Breast epithelium (tissue), 4 donors: ENCODE measurements at places on chromosomes 1 and 21.

DNA sequence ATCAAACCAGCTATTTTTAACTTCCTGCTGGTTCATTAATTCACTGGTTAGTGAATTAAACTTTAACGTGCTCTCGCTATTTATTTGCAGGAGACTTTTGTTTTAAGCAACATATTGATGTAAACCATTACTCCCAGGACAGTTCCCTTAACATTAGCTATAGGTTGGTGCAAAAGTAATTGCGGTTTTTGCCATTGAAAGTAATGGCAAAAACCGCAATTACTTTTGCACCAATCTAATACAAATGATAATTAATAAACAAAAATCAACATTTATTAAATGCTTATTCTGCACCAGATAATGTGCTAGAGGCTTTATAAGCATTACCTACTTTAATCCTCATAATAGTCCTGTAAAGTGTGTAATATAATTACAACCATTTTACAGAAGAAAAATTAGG, 176.5 kb downstream of the NPHP4 start:
- DNase-seq, result no peak

- DNase-seq, result no peak
Measured at GRCh38 chr1:210293171-210293607, 35.5 kb upstream of the HHAT start.

DNA sequence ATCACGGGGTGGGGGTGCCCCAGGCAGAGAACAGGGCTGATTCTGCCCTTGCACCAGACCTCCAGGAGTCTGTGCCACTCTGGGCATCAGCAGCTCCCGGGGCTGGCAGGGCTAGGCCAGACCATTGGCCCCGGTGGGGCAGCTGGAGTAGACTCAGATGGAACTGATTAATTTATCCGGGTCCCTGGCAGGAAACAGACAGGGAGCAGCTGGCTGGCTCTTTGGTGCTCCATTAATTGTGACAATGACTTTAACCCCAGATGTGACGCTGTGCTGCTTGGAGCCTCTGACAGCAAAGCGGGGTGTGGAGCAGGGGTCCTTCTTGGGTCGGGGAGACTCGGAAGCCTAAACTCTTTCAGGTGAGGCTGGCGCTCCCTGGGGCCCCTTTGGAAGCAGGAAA, 9.5 kb downstream of the EPHA8 start:
- DNase-seq, result no peak

DNA sequence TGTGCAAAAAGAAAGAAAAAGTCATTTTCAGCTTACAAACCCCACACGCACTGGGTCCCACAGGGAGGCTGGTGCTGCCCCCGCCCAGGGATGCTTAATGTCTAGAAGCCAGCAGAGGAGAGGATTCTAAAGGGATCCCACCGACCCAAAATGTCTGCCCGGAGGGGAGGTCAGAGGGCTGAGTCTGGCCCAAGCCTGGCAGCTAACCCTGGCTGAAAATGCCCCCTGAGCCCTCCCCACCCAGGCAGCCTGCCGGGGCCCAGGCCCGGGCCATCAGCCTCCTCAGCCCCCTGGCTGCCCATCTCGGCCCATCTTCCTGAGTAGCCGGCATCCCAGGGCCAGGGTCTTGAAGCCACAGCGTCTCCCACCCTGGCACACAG, 33.5 kb downstream of the ACOT7 start:
- no peak for DNase-seq

DNA sequence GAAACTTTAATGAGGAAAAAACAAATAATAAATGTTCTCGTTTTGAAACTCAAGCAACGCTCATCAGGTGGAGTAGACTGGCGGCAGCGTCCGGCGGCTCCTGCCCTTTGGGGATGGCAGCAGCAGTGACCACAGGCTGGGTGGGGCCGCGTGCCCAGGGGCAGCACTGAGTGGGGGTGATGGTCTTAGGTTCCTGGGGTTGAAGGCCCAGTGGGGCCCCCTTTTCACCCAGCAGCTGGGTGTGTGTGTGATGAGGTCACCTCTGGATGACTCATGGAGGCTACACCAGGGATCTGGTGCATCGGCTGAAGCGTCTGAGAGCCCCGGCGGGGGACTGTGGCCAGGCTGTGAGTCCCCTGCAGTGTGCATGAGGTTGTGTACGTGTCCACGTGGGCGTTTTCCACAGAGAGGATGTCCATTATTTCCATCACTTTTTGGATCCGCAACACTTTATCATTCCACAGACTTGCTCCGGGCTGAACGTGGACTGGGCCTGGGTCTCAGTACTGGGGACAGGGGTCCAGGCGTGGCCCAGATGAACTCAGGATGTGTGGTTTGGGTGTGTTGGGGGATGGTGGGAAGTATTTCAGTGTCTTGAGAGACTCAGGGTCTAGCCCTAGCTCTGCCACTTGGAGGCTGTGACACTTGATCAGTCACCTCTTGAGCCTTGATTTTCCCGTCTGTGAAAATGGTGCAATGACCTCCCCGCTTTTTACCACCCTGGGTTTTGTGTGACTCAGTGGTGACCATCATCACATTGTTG, 25.6 kb downstream of the LDLRAP1 start:
- DNase-seq, result peak; percentile 46

- DNase-seq, result no peak
Measured at GRCh38 chr1:161335796-161336195, 21.6 kb downstream of the SDHC start.

GRCh38 chr21:15688809-15689208, 41.0 kb upstream of the USP25 start:
- no peak for DNase-seq

DNA sequence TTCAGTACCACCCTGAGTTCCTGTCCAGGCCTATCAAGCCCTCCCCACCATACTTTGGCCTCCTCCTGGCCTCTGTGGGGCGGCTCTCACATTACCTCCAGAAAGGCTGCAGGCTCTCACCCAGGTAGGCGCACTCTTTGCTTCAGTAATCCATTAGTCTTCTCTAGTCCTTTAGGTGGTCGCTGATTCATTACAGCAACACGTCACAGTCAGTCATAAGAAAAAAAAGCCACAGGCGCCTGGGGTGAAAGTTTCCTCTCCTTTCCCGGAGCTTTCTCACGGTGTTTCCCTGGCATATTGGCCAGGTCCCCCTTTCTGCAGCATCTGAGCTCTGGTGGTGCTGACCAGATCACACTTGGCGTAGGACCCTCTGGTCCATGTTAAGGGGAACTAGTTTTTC, 12.1 kb downstream of the SLFNL1 start:
- no peak for DNase-seq

DNA sequence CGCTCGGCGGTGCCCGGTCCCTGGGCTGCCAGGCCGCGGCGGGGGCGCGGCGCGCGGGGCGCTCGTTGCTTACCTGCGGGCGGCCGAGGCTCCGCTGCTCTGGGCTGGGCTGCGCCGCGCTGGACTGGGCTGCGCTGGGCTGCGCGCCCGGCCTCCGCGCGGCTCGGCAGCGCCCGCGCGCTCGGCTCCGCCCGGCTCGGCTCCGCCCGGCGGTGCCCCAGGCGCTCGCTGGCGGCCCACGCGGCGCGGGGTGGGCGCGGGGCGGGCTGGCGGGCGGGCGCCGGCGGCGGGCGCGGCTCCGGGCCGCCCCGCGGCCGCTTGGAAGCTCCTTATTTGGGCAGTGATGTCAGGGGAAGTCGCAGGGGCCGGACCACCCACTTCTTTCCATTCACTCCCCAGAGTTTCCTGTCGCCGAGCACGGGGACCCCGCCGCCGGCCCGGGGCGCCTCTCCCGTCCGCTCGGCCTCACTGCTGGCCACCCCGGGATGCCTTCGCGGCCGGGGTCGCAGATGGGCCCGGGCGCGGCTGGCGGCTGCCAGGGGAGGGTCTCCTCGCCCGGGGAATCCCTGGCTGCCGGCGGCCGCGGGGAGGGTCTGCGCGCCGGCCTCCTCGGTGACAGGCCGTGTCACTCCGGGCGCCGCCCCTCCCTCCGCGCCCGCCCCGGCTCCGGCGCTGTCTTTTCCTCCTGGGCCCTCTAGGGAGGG, 177.7 kb upstream of the EDN2 start:
- peak; percentile 74 for DNase-seq

DNA sequence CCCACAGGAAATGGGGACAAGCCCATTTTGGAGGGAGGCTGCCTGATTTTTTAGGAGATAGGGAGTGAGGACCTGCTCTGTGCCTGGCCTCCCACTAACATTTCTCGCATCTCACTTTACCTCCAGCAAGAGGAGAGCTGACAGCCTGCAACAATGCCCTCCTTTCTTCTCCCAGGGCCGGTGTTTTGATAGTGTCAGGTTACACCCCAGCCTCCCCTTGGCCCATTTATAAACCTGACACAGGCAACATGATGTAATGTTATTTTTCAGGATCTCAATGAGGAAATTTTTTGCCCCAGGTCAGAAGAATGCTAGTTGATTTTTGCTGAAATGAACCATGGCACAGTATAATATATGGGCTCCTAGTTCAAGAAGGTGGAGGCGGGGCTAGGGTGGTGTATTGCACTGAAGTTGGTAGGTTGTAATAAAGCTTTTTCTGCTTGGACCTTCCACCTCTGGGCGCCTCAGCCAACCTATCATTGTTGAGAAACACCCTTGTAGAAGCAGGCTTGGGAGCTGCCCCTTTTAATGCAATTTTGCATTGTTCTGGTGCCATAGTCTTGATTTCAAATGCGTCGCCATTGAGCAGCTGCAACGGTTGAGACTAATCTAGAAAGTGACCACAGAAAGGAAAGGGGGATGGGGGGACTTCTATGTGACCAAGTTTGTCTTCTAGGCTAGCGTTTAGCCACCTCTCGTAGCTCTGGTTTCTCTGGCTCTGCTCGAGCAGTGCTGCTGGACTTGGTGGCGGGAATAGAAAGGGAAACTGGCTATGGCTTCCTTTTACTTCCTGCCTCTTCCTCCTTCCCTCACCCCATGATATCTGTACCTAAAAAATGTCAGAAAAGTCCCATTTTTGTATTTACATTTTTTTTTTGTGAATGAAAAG, 53.0 kb downstream of the PBX1 start:
- DNase-seq, result peak; percentile 64

- DNase-seq, result peak; percentile 73
Measured at GRCh38 chr1:3543076-3544039, 68.0 kb downstream of the MEGF6 start.

DNA sequence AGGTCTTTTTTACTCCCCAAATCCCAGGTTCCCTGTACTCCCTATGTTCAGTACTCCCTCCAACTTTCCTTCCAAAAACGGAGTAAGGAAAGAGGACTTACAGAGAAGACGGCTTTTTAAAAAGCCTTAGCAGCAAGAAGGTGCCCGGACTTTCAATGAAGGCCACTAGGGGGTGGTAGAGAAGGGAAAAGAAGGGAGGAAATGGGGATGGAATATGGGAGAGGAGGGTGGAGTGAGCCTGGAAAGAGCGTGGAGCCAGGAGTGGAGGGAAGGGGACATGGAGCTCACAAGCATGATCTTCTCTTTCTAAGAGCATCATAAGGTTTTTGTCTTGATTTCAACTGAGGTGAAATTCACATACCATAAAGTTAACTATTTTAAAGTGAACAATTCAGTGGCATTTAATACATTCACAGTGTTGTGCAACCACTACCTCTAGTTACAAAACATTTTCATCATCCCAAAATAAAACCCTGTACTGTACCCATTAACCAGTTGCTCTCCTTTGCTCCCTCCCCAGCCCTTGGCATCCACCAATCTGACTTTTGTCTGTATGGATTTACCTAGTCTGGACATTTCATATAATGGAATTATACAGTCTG, 129.9 kb downstream of the ZNF281 start:
- no peak for DNase-seq

DNA sequence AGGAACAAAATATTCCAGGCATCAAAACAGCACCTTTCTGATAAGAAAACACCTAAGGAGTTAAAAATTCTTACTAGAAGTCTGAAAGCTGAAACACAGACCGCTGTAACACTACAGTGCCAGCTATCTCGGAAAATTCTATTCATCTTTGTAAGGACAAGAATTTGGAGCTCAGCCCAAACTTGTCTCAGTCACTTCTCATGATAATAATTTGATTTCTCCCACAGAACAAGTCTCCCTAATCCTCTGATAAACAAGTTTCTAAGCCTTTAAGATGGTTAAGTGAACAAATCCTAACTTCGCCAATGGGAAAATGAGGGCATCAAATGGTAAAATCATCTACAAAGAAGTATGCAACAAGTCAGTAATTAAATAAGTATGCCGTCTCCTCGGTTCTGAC, 59.9 kb downstream of the SIPA1L2 start:
- no peak for DNase-seq

DNA sequence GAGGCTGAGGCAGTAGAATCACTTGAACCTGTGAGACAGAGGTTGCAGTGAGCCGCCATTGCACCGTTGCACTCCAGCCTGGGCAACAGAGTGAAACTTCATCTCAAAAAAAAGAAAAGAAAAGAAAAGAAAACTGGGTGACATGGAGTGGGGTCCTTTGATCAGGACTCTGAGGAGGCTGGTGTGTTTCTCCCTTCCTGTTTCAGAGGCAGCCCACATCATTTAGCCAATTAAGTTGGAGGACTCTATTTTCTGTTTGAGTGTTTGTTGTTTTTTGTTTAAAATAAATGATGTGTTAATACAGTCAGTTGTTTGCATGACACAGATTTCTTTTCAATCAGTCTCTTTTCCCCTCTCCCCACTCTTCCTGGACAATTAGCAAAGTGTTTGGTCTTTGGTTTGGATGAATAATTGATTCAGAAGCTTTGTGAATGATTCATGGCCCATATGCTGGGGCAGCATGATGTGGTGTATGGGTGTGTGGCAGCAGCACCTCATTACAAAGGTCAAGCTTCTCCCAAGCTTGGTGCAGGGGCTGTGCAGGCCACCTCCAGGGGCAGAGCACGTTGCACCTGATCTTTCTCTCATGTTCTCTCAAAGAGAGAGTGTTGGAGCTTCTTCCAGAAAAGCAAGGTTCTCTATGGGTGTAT, 48.8 kb downstream of the CACNA1E start:
- no peak for DNase-seq

DNA sequence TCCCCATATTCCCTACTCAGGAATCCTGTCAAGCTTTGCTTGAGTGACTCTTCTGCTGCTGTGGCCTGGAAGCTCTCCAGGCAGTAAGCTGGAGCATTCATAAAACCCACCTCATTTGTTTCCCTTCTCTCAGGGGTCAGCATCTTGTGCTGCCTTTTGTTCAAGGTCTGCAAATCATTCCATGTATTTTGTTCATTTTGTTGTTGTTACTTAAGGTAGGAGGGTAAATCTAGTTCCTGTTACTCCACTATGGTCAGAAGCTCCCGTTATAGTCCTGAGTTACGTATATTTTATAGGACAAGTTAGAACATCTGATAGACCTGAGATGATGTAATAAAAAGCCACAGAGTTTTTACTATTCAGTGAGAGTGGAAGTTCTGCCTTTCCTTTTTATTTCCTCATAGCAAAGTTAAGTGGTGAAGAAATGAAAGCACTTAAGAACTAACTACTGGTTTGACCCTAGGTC, 9.9 kb downstream of the SYNJ1 start:
- no peak for DNase-seq

DNA sequence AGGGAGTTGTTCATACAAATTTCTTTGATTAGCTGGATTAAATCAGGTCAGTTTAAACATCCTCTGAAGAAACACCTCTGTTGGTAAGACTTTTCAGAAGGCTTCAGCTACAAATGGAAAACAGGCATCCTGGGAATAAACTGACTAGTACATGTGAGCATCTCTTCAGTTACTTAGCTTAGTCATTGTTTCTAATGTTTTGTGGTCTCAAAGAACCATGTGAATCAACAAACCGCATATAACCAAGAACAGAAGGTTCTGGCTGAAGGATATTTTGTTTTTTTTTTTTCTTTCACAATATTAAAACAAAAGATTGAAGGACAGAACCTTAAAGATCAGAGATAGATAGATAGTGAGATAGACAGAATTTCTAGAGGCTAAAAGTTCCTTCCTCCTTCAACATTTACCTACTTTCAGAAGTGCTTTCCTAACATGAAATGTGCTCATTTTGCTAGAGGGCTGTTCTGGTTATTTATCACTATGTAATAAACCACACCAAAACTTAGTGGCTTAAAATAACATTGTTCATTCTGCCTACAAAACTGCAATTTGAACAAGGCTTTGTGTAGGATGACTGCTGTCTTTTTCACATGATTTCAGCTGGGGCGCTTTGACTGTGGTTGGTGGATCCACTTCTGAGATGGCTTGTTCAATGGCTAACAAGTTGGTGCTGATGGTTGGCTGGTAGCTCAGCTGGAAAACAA, 119.8 kb upstream of the PTGFR start:
- no peak for DNase-seq
